ENCODE measurements at places on chromosomes 1 and 21.

- DNase-seq, result no peak
Measured at GRCh38 chr1:23242414-23242813, 25.1 kb upstream of the HTR1D start.

GRCh38 chr21:31184459-31184858 is 146.2 kb upstream of the KRTAP19-8 start:
- no peak for DNase-seq

DNA sequence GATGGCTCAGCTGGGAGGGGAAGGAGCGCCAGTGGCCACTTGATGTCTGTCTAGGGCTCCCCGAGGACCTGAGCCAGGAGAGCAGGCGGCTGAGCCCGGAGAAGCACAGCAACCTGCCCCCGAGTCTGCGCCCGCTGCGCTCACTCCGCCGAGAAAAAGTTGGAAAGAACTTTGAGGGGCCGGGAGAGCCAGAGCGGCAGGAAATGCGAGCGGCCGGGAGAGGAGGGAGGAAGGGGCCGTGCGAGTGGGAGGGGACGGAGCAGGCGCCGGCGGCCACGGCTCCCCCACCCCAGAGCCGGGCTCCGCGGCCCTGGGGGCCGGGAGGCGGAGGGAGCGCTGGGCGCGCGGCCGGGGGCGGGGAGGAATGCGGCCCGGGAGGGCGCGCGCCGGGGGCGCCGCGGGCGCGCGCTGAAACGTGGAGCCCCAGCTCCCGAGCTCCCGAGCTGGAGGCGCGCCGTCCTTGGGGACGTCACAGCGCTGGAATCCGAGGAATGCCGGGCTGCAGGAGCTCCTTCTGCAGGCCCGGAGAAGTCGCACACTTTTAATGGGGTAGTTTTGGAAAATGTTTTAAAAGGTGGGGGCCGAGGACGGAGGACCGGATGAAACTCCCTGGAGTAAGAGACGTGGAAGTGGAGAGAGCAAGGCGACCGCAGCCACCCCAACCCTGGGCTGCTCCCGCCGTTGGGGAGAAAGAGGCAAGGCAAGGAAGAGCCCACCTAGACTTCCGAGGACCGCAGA is at the start of gene PTPN14:
Gene PTPN14, minus strand, starts transcription at position 167 of the 738 bp plus-strand sequence. CDS start 86,799 bp downstream, outside the sequence.
- DNase-seq, result peak; percentile 86

DNA sequence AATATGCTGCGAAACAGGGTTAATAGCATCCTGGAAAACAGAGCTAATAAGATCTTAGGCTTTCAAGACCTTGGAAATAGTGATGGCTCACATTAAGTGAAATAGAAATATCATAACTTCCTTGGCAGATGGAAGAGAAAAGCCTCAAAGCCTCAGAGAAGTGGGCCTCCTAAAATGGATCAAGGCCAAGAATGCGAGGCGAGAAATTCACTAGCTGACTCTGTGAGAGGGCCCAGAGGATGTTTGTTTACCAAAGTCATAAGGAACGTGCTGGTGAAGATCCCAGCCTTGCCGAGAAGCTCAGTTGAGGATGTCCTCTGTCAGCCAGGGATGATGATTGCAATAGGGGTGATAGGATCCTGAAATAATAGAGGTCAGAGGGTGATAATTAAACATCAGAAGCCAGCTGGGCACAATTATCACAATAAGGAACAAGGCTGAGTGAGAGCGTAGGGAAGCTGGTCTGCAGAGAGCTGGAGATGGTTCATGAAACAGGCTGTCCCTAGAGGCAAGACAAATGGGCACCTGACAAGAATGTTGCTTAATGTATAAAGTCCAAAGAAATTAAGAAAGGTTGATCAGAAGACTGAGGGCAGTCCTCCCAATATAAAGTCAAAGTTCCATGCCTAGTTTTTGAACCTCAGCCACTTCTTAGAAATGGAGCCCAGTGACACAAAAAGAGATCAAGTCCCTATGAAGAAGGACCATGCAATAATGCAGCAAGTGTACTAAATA is 101.7 kb upstream of the COG2 start:
- DNase-seq, result no peak

DNA sequence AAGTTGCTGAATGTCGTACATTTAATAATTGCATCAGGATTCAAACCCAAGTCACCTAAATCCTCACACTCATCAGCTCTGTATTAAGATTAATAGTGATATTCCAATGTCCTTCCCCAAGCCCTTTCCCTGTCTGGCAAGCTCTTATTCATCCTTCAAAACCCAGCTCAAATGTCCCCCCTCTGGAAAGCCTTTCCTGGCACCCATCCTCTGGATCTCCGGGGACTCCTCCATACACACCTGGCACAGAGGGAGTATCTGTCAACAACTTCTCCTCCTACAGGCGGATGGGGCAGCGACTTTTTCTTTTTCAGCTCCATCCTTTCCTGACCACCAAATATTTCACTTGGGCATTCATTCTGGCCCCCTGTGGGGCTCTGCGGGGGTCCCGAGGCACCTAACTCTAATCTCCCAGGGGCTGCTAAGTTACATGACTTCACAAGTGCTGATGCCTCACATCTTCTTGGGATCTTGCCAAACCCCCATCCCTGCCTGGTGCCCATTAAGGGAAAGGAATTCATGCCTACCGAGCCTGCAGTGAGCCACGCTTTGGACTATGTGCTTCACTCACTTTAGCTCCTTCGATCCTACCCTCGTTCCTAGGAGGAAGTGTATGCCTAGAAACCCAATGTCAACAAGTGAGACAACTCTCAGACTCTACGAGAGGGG is 15.2 kb downstream of the TINAGL1 start:
- no peak for DNase-seq

DNA sequence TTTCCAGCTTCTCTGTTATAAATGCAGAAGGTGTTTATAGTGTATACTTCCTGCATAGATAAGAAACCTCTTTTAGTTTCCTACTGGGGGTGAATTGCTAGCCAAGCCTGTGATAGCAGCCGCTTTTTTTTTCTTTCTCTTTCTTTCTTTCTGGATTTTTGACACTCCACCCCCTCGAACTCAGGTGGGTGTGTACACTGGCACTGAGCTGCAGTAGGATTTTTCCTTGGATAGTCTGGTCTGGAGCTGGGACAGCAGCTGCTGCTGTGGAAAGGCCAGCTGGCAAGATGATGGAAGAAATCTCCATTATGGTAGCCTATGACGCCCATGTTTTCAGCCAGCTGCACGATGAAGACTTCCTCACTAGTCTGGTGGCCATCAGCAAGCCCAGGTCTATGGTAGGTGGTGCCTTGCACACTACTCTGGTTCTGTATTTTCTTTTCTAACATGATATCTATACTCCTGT is 122.5 kb upstream of the CACYBP start:
- no peak for DNase-seq

- no peak for DNase-seq
Measured at GRCh38 chr21:35615325-35615724, 445.0 kb downstream of the SETD4 start.

DNA sequence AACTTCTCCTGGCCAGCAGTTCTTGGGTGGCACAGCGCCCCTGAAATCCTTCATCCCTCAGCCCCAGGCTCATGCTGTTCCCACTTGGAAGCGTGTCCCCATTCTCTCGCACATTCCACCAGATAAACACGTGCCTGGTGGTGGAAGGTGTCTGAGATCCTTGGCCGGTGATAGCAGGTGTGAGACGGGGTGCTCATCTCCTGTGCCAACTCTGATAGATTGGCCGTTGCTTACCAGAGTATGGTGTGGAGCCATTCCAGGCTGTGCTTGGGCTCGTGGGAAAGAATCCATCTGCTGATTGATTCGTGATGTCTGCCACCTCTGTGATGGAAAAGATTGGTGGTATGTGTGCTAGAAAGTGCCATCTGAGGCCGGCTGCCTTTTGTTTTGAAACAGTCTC is 22.2 kb downstream of the ACTL8 start:
- no peak for DNase-seq

GRCh38 chr1:172276120-172276818 is 144.2 kb upstream of the C1orf105 start:
- no peak for DNase-seq
